Stimulated activated CD8-positive, alpha-beta memory T cell treated with anti-CD3 and anti-CD28 coated beads, Interleukin-12 subunit alpha, Interleukin-12 subunit beta, amount 100 ng/mL, for 4 hours (primary cell): ENCODE measurements at places on chromosomes 2 and 18.

DNA sequence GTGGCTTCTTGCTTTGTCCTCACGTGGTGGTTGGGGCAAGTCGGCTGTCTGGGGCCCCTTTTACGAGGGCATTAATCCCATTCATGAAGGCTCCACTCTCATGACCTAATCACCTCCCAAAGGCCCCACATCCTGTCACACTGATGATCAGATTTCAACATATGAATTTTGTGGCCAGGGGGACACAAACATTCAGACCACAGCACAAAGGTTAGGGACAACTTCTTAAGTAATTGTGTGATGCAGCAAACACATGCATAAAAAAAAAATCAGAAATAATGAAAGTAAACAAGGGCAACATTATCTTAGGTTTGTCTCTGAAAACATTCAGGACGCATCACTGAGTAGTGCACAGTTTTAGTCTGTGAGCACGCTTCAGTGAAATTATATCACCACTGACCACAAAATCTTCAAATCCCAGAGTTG is 54.2 kb upstream of the FRZB start:
- DNase-seq, result no peak

DNA sequence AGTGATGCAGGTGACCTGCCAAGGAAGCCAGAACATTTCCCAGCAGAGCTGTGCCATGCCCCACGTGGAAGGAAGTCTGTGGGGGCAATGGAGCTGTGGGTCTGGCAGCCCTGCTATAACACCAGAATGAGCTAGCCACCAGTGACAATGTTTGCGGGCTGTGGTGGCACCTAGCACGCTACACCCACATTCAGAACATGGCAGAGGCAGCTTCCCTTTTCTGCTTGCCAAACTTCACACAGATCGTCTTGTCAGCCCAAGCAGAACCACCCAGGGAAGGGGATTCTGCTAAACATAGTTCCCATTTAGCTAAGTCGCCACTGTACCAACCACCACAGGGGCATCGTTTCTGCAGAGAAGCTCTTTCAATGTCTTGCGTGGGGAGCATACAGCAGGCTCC is 27.0 kb upstream of the CCDC93 start:
- no peak for DNase-seq

DNA sequence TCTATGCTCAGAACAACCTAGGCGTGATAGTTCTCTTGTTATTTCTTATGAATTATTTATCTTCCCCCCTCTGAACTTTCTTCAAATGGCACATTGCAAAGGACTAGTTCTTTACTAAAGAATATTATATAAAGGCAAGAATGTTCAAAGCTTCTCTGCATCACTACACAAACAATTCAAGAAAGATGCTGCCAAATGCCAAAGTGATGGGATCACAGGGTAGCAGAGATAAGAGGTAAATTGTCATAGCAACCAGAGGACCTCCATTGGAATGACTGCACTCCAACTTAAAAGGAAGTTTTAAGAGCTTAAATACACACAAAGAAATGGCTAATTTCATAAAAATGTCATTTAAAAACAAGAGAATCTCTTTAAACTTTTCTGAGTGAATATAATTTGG is 72.8 kb downstream of the AQP4 start:
- DNase-seq, result no peak

DNA sequence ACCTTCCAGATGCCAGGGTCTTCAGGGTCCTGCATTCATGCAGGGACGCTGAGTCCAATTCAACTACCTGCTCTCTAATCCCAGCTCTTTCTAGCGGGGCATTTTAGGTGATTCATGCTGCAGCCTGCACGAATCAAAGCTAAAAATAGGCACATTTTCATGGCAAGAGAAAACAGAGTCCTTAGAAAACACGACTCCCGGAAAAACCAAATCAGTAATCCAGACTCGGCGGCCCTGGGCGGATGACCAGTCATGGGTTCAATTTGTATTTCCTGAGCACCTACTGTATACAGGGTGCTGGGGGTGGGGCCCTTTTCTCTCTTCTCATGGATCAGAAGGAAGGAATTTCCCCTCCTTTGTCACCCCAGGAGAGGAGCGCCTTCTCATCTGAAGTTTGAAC is 64.4 kb downstream of the LONRF2 start:
- no peak for DNase-seq

DNA sequence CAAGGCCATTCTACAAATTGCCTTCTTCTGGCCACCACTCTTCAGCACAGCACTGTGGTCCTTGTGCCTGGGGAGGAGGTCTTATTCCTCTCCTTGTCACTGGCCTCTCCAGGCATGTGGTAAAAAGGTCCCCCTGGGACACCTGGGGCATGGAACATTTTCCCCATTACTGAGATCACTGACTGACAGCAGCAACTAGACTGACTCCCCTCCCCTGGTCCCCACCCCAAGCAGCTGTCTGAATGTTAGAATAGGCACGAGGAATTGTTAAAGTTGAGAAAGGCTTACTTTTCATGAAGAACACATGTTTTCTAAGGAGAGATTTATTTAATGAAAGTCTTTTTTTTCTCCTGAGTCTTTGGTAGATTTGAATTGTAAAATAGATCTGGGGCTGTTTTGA is 39.5 kb upstream of the RTN4 start:
- no peak for DNase-seq

DNA sequence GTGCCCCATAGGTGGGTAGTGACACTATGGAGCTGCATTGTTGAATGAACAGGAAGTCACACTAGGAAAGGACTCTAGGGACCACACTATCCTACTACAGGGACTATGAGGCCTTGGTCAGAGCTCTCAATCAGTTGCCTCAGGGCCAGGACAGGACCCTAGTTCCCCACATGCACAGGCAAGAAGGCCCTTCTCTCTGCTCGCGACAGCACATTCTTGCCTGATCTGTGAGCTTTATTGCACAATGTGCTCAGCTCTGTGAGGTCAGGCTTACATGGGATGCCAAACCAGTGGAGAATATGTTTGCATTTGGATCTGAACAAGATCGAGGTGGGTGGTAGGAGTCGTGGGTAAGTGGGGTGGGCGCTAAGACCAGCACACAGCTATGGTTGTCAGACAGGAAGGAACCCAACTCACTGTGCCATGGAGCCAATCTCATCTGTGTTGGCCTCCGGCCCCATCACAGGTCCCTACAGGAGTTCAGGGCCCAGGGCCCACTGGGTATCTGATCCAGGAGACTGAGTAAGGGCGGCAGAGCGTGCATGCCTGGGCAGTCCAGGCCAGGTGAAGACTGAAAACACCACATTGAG is 8.0 kb downstream of the PCARE start:
- no peak for DNase-seq

GRCh38 chr2:70126413-70126812 is 39.1 kb downstream of the PCBP1 start:
- no peak for DNase-seq

GRCh38 chr2:181680055-181680936 is at the start of gene NEUROD1:
NEUROD1 (minus strand) TSS chr2:181680517; CDS start chr2:181678860, 1,657 bp downstream.
- no peak for DNase-seq

- no peak for DNase-seq
These were observed 24.2 kb upstream of the MCFD2 start for GRCh38 chr2:46939626-46940359.

DNA sequence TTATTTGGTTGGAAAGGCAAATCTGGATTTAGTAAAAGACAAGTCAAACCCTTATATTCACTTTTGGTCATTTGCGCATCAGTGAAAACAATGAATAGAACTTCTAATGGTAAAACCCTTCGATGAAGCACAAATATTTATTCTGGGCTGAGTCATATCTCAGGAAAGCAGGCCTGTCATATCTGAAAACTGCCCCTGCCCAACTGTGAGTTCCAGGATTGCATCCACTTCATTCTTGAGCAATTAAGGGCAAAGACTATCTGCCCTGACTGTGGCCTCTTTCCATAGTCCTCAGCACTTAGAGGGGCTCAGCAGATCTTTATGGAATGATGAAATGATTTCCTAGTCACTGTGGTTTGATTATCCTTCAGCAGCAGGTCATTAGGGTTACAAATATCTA is 795.2 kb upstream of the ID2 start:
- DNase-seq, result no peak

GRCh38 chr2:177520324-177520723 is 127.8 kb downstream of the AGPS start:
- DNase-seq, result no peak

DNA sequence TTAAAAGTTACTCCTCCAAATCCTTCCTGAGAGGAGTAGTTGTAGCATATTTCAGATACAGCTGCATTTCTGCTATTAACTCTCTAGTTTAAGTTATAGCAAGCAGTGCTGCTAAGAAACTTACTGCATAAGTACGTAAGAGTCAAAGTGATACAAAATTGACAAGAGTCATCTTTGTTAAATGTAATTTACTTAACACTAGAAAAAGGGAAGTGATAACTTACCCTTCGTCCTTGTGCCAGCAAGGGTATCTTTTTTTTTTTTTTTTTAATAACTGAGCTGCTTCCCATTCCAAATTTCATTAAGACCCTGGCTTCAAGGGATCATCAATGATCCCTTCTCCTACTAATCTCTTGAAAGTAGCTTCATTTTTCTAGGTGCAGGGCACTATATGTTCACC is 493.0 kb downstream of the PLCL1 start:
- no peak for DNase-seq

GRCh38 chr2:74488643-74489481 is 6.0 kb downstream of the TTC31 start:
- DNase-seq, result no peak

DNA sequence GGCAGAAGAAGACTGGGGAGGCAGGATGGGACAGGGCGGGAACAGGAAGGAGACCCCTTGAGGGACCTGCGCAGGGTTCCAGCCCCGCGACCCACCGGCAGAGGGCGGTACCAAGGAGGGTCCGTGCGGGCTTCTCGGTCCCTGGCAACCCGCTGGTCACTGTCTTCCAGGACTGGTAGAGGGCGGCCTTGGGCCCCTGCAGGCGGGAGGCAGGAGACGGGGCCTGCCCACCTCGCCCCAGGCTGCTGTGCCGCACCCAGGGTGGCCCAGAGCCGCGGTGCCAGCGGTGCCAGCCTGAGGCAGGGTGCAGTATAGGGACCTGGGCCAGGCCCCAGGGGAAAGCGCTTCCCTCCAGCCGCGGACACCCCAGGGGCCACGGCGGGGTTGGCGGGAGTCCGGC is 34.5 kb downstream of the NEURL3 start:
- DNase-seq, result peak; percentile 22

GRCh38 chr18:56807901-56808300 is 156.7 kb downstream of the WDR7 start:
- no peak for DNase-seq

GRCh38 chr2:75199428-75200011 is at the start of gene TACR1:
TACR1 (minus strand) TSS chr2:75199520; CDS start chr2:75198934, 586 bp downstream.
- peak; percentile 4 for DNase-seq

DNA sequence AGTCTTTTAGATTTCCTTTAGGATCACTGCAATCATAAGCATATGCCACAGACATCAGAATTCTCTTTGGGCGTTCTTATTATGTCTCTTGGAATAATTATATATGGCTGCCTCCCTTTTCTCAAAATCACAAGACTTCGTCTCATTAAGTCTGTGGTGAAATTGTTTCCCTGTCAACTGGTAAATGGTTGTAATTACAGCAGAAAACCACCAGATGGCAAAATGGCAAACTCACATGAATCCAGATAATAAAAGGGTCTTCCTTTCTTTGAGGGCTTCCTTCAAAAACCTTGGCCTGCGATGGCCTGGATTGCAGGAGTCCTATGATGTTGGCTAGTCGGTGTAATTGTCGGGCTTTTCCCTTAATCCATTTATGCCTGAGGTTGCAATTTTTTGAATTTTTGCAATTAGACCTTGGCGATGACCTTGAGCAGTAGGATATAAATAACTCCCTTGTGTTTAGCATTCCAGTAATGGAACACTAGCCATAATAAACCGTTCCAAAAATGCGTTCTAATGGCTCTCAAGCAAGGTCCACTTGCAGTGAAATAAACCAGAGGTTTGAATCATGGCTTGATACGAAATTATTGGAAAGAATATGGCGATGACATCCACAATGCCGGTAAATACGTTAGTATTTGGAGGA is 656.4 kb downstream of the MBD2 start:
- DNase-seq, result no peak

- DNase-seq, result no peak
These were observed 152.6 kb upstream of the KYNU start for GRCh38 chr2:142724713-142725349.

DNA sequence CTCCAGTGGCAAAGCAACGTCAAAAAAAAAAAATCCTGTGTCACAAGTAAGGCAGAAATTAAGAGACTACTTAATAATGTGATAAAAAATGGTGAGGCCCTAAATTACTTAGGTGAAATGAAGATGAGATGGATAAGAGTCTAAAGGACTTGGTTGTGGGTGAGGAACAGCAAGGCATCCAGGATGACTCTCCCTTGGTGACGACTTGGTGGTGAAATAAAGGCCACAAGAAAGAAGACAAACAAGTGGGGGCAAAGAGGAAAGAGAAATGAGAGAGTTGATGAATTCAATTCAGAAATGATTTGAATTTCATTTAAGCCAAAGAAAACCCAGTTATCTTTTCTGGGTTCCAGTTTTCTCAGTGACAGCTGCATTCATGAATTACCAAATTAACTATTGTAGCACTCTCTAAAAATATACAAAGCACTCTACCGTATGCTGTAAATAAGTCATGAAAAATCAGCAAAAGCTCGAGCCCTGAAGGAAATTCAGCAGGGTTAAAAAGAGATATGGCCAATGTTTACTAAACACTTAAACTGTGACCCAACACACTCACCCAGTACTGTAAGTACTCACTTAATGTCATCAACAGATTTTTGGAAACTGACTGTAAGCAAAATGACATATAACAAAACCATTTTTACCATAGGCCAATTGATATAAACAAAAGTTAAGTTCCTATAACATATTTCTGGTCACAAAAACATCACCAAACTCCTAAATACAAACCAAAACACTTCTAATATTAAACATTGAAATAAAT is 1.4 kb downstream of the METTL8 start:
- no peak for DNase-seq

DNA sequence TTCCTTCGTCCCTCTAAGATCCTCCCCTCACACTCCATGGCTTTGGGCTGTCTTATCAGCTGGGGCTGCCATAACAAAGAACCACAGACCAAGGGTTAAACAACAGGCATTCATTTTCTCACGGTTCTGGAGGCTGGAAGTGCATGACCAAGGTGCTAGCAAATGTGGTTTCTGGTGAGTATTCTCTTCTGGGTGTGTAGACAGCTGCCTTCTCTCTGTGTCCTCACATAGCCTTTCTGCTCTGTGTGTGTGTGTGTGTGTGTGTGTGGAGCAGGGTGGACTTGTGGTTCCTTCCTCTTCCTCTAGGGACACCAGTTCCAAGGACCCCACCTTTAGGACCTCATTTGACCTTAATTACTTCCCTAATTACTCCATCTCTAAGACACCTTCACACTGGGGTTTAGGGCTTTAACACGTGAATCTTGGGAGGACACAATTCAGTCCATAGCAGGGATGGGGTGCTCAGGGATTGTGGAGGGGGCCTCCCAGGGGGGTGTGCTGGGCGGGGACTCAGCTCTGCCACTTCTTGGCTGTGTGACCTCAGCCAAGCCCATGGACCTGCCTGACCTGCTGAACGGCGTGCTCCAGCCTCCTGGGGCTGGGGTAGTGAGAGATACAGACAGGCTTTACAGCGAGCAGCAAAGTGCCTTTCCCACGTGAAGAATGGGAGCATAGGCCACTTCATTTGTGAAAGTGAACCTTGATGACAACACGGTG is 38.0 kb downstream of the ACKR3 start:
- no peak for DNase-seq
